ENCODE measurements at places on chromosomes 7 and 10.
A peak's percentile ranks its signal among the peaks of the same experiment; 100 is the strongest.

DNA sequence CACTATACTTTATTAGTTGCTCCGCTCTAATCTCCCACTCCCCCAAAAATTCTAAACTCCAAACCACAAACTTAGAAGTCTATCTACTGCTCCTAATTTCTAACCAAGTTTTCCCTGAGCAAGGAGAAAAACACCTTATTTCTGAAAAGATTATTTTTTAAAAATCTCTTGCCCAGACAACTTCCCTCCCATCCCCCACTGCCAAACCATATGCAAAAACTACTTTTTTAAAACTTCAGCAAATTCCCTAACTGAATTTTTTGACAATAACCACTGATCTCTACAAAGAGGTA, 1.9 kb downstream of the UBE2H start:
- no peak for DNase-seq

- DNase-seq = no peak
Measured at GRCh38 chr10:98267894-98268693, at the start of gene LOXL4. LOXL4 (minus strand) TSS chr10:98268194; CDS start chr10:98263019, 5,175 bp downstream.

GRCh38 chr10:72308320-72308987, 34.7 kb downstream of the DDIT4 start:
- DNase-seq = no peak

- DNase-seq = no peak
Measured at GRCh38 chr10:49308881-49309280, 9.9 kb downstream of the C10orf71 start.

GRCh38 chr7:155164316-155164715, 94.2 kb downstream of the HTR5A start:
- no peak for DNase-seq

DNA sequence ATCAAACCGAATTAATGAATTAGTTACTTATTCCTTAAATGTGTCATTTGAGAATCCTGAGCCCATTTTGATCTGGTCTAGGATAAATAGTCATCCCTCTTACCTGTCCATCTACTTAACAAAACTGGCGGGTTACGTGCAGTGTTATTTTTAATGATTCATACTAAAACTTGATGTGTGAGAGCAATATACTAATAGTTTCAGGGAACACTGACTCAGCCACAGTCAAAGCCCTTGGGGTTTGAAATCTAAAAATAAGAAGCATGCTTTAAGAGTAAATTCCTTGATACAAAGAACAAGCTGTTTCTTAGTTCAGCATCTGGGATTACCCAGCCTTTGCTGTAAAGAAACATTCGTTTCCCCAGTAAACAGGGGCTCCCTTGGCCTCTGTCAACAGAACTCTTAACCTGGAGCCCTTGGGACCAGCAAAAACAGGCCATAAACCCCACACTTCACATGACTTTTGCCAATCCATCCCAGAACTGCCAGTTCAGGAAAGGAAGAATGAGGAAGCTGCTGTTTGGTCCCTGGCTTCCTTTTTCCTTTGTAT, 370.6 kb upstream of the IGFBP3 start:
- peak; percentile 37 for DNase-seq

DNA sequence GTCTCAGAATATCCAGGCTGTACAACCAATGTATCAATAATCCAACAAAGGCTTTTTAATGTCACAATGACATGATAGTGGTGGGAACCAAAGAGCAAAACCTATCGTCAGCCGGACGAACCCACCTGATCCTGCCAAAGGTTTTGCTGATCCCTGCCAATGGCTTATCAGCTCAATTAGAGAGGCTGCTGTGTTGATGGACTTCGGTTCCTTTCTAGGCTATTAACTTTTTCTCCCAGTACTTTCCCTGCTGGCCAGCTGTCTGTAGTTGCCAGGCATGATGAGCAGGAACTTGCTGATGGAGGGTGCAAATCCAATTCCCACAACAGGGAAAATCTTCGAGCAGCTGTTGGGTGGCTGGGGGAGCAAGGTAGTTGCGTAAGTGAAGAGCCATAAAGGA, 2.4 kb downstream of the LMOD2 start:
- no peak for DNase-seq

- no peak for DNase-seq
Measured at GRCh38 chr10:130028465-130028819, 64.4 kb upstream of the EBF3 start.

GRCh38 chr10:553233-553632, 136.2 kb downstream of the DIP2C start:
- DNase-seq = no peak

GRCh38 chr10:125766511-125766910, 9.1 kb downstream of the MMP21 start:
- DNase-seq = no peak

GRCh38 chr7:84674236-84674913, 479.8 kb upstream of the SEMA3A start:
- no peak for DNase-seq

GRCh38 chr10:109895848-109896247, 27.5 kb downstream of the XPNPEP1 start:
- no peak for DNase-seq

DNA sequence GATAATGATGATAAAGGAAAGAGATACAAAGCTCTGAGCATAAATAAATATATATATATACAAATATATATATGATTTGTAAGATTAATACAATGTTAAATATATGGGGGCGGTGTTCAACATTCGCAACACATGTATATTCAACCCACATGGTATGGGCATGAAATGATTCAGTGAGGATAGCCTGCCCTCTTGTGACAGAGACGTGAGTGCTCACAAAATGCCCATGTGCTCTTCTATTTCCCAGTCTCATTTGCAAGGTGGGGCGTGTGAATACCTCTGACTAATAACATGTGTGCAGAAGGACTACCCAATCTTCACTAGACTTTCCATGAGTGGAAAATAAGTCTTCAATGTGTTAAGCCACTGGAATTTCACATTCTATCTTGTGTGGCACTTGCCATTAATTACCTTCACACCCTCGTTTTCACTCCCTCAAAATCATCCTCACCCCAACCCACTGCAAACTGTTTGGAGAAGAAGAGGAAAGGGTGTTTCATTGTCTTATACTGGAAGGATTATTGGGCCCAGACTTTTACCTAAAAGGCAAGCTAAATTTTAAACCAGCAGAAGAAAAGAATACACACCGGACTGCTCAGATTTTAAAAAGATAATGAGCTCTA, 26.9 kb downstream of the ASAH2 start:
- DNase-seq = peak; percentile 24

GRCh38 chr7:137873979-137874777, 27.4 kb upstream of the DGKI start:
- DNase-seq = peak; percentile 84

- peak; percentile 72 for DNase-seq
Measured at GRCh38 chr7:101390901-101391301, 28.2 kb downstream of the COL26A1 start.

DNA sequence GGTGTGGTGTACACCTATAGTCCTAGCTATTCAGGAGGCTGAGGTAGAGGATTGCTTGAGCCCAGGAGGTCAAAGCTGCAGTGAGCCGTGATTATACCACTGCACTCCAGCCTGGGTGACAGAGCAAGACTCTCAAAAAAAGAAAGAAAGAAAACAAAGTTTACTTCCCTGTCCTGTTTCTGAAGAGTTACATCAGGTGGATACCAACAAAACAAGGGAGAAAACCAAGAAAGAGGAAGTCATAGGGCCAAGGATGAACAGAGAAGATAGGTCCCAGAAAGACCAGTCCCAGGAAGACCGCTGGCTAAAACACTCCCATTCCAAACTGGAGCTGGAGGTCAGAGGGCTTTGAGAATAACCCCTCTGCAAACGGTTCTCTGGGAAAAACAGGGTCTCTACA, 13.5 kb downstream of the MACROH2A2 start:
- DNase-seq = no peak

GRCh38 chr10:3195726-3196125, 23.1 kb upstream of the PITRM1 start:
- DNase-seq = no peak

DNA sequence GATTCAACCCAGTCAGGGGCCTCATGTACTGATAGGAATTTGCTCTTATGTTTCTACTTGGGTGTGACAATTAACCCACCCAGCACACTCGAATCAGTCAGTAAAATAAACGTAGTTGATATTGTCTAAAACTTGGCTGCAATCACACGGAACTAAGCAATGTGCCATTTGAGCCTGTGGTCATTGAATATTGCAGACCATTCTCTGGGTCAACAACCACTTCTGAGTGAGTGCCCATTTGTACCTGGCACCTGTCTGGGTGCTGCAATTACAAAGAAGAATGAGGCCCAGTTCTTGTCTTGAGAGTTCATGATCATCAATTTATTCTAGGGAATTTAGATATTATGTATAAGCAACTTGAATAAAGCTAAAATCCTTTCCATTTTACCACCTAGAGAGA, 29.8 kb downstream of the NPY start:
- no peak for DNase-seq

DNA sequence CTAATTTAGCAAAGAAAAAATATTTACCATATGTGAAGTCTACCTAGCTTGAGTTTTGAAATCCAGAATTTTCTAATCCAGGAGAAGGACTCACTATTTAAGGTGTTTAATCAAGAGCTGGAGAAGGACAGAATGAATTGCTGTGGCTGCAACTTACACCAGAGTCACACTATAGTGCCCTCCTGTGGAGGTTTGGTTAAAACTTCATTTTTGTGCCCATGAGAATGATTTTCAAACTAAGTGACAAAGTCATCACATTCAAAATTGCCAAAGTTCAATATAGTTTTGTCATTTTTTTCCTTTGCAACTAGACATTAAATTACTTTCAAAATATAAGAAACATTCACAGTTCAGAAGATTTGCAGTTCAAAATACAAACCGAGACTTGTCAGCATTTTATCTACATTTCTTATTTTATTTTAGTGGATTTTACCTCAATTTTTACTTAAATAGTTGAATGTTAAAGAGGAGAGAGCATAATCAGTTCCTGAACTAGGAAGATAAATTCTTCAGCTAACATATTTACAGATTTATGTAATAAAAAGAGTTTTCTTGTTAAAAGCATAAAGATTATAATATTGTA, 70.7 kb downstream of the CABCOCO1 start:
- peak; percentile 35 for DNase-seq

- DNase-seq = no peak
Measured at GRCh38 chr7:17333221-17333620, 34.8 kb downstream of the AHR start.

DNA sequence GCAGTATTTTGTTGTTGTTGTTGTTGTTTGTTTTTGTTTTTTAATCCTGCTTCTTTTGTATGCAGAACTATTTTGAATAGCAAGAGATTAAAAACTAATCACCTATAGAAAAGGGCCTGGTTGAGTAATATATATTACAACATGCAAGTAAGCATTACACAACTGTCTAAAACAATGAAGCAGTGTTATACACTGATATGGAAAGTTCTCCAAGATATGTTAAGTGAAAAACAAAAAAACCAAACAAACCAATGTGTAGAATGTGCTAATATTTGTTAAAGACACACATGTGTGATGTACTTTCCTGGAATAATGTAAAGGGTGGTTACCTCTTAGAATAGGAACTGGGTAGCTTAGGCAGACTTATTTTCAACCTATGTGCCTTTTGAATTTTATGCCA, 117.4 kb downstream of the ZNF365 start:
- no peak for DNase-seq

DNA sequence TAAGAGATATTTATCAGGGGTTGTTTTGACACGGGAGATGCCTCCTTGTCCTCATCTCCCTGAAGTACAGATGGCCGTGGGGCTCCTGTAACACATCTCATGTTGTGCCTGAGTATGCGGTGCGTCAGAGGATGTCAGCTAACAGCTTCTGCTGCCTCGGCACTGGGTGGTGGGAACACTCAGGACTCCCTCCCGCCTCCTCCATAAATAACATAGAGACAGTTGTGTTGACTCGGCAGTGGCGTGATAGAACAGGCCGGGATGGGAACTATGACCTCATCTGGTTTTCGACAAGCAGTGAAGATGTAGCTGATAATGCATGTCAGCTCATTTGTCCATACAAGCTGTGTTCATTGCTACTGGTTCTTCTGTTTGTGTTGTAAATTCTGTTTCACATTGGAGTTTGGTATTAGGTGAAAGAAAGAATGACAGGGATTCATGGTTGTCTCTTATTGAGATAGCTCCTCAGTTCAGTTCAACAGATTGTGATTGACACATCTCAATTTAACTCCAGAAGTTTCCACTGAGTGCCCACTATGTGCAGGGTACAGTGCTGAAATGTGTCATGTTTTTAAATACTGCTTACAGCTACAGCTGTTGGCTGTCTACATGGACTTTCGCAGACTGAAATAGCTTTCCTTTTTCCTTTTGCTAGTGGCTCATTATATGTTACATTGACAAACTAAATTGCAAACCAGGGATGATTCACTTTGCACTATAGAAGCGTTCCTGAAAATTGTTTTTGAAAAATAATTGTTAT, 87.4 kb downstream of the CHN2 start:
- DNase-seq = no peak

DNA sequence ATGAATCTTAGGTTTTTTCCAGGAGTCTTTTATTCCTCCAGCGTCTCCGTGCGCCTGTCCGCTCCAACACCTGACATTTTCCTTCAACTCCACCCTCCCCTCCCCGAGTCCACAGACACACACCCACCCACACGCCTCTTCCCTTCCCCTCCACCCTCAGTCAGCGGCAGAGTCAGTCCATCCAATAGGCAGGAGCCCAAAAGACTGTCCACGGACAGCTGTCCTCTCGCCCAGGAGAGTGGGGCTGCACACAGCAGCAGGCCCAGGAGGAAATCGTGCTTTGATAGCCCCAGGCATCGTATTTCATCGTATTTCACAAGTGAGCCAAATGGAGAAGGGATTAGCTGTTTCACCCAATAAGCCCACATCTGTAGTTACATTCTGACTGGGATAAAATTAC, 285.1 kb downstream of the ZEB1 start:
- no peak for DNase-seq

- no peak for DNase-seq
Measured at GRCh38 chr7:128321044-128321422, 22.7 kb downstream of the RBM28 start.

DNA sequence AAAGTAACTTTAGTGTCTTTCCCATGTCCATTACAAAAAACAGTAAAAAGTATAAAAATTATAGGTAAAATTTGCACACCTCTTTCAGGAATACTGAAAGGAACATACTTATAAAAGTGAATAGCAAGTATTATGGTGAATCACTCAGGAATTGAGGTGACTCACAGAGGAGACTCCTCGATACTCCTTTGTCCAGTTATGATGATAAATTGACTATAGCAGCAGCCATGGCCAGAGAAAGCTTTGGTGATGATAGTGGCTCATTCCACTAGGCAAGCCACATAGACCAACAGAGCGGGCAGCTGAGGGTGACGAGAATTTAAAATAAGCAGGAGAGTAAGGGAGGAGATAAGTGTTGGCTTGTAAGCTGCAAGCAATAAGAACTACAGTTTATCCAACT, 1231.1 kb upstream of the CELF2 start:
- DNase-seq = no peak

GRCh38 chr7:1767524-1767923, 97.4 kb downstream of the ELFN1 start:
- no peak for DNase-seq

GRCh38 chr10:79351332-79351731, 4.1 kb downstream of the PPIF start:
- no peak for DNase-seq

GRCh38 chr7:29304756-29305155, 110.2 kb downstream of the CHN2 start:
- no peak for DNase-seq

- no peak for DNase-seq
Measured at GRCh38 chr7:71591876-71592275, 459.9 kb downstream of the GALNT17 start.

- DNase-seq = no peak
Measured at GRCh38 chr7:64687249-64687648, 21.3 kb downstream of the ZNF107 start.

Data from smooth muscle cell of the brain vasculature (primary cell).